Sigmoid colon (tissue), 7 donors: ENCODE measurements at places on chromosomes 6 and 20. TPM values are rescaled to one million over a fixed set of nuclear protein-coding genes. Genes with fewer than 3 reads are reported as not detected.

HRH3 gene
- total RNA-seq = not detected

KCNK16 gene
- total RNA-seq = not detected

DEFB132 gene
- total RNA-seq = not detected

TBXT gene
- total RNA-seq = not detected

CLVS2 gene
- total RNA-seq = 1.8 TPM

MYLK2 gene
- 0.81 TPM for total RNA-seq

SOBP gene
- total RNA-seq = 16.8 TPM

B3GALT4 gene
- 7.2 TPM for total RNA-seq

CABLES2 gene
- 5.5 TPM for total RNA-seq

SASH1 gene
- total RNA-seq = 65.5 TPM

PRRT1 gene
- total RNA-seq = 3.6 TPM
